Stimulated activated naive CD8-positive, alpha-beta T cell treated with anti-CD3 and anti-CD28 coated beads, Interleukin-15, Interleukin-2, amounts not matched to agents 100 U/mL and 50 U/mL, for 24 hours (primary cell): ENCODE measurements at places on chromosomes 6 and 20.

- DNase-seq: no peak
Observed at GRCh38 chr6:168417679-168418557, 23.1 kb upstream of the SMOC2 start.

DNA sequence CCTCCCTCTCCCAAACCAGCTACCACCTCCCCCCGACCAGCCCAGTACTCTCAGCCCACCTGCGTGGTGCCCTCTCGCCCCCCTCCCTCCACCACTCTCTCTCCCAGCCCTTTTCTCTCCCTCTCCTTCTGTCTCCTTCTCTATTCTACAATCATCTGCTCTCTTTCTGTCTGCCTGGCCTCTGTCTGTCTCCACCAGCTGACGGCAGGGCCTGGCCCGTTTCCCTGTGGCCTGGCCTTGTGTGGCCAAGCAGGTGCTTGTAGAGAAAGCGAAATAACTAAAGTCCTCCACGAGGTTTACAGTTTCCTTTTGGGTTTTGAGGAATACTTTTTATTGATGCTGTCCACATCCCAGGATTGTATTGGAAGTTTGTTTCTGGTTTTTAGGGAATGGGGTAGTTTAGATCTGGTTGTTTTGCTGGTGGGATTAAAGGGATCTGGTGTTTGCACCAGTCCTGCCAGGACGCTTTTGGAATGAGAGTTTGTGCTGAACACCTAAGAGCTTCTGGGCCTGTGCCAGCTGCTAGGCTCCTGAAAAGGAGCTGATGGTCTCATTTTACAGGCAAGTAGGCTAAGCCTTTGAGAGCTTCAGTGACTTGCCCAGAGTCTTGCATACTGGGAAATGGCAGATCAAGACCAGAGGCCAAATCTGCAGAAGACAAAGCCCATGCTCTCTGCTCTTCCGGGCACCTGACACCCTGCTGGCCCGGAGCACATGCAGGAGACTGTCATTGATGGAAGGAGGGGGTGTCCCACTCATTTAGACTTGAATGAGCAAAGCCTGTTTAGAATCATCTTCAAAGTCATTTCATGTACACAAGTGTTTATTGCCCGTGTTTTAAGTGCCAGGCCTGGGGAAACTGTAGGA lies 161.7 kb downstream of the SYCP2 start:
- DNase-seq: no peak

GRCh38 chr6:138586638-138587037 lies 87.3 kb upstream of the NHSL1 start:
- DNase-seq: no peak

- peak; percentile 53 for DNase-seq
Observed at GRCh38 chr6:157323966-157324300, 614 bp upstream of the TMEM242 start.

- DNase-seq: no peak
Observed at GRCh38 chr20:17892189-17892938, 76.2 kb downstream of the SNX5 start.

- DNase-seq: no peak
Observed at GRCh38 chr20:62797671-62798532, 1.6 kb downstream of the MRGBP start.

DNA sequence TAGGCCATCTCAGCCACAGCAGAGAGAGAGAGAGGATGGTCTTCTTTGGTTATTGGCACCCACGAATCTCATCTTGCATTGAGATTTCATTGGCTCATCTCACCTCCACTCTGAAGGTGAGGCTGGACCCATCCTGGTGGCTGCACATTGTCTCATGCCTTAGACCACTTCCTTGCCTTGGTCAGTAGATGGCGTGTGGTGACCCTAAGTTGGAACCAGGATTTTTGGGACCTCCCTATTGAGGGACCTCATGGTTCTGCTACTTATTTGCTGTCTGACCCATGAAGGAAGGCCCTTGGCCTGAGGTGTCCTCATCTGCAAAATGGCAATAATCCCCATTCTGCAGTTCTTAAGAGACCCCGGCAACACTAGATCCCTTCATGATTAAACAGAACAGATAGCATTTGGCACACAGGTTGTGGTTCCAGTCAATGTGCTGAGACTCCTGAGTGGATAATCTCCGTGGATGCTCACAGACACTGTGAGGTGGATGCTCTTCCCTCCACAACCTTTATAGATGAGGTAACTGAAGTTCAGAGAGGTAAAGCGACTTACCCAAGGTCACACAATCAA lies 21.5 kb upstream of the AAR2 start:
- DNase-seq: peak; percentile 19

DNA sequence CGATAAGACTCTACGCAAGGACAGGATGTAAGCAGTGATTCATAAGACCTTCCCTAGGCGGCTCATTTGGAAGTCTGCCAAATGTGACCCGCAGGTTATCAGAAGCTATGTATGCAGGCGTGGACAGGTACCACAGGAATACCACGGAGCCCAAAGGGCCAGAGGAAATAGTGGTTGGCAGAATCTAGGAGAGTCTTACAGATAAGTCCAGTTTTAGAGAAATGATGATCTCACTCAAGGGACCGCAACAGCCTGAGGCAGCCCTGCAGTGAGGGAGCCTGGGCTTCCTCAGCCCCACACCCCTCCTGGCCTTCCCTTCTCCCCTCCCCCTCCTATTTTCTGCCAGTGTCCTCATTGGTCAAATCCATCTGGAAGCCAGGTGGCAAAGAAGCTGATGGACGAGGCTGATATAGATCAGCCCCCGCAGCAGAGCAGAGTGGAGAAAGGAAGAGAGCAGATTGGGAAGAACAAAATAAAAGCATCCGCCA lies 110.6 kb downstream of the FNDC1 start:
- no peak for DNase-seq
